ENCODE measurements at places on chromosomes 2 and 18.
A peak's percentile ranks its signal among the peaks of the same experiment; 100 is the strongest.

DNA sequence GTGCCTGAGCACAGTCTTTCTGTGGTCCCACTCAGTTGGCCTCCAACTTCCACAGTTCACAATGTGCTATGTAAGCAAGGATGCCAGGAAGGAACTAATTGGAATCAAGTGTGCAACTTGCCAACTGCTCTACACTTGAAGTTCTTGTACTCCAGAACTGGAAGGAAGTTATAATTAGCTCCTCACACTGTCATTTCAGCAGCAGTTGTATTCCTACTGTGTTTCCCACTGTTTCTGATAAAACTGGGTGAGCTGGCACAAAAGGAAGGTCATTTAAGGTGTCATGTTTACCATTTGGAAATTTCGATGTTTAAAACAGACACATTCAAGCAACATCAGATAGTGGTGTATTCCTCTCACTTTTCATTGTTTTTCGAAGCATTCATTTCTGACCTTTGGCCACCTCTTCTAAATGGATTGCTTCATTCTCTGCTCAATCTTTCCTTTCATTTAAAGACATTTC, 84.2 kb downstream of the ANTXR1 start:
- no peak for DNase-seq

GRCh38 chr18:76380791-76381405, 114.1 kb downstream of the ZNF516 start:
- no peak for DNase-seq

- DNase-seq, result no peak
These were observed 154.0 kb upstream of the SMIM21 start for GRCh38 chr18:75581336-75582131.

DNA sequence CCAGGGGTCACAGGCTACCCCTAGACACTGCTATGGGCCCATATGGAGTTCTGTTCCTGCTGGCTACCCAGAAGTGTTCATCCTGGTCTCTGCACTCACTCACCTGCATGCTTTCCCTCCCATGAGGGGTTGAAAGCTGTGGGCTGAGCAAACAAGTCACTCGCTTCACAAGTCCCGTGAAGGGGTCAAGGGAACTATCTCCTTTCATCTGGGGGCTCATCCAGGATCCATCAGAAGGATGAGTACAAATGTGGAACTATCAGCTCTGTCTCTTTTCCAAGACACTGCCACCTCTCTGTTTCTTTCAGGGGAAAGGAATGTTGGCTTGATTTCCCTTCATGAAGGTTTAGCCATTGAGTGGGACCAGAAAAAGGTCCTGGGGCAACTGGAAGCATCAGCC, 21.7 kb downstream of the SULT1C4 start:
- DNase-seq, result no peak

DNA sequence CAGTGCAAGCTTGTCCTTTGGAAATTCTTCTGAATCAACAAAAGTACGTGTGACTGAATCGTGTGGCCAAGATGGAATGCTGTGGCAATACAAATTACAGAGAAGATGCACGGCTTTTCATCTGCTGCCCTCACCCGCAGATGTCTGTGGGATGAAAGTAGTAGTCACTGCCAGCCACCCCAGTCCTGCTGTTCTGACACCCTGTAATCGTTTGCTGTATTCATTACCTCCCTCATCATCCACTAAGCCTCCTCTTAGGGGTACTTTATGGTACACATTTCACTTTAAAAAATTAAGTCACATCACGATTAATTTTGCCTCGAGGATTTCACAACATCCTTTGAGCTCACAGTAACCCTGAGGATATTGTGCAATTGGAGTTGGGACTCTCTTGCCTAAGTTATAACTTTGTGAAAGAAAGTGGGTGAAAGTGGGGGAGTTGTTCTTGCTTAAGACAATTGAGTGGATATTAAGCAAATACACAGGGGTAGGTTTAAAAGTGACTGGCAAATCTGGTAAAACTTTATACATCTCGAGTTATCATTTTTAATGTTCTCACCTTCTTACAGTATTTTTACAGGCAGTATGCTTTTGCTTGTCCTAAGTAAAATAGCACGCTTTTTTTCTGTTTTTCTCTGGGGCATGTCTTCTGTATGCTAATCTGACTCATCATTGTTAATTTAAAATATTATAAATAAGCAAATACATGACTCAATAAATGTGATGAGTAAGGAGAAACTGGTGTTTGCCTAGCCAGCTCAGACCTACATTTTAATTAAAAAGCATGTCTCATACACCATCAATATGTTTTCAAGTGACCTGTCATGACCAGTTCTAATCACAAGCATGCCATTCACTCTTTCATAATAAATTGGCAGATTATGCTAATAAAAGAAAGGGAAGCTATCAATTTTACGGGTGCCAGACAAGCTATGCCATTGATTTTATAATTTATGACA, 680.9 kb downstream of the IRS1 start:
- peak; percentile 87 for DNase-seq

Measured in epithelial cell of prostate (primary cell).